ENCODE measurements at places on chromosomes 7 and 10.

DNA sequence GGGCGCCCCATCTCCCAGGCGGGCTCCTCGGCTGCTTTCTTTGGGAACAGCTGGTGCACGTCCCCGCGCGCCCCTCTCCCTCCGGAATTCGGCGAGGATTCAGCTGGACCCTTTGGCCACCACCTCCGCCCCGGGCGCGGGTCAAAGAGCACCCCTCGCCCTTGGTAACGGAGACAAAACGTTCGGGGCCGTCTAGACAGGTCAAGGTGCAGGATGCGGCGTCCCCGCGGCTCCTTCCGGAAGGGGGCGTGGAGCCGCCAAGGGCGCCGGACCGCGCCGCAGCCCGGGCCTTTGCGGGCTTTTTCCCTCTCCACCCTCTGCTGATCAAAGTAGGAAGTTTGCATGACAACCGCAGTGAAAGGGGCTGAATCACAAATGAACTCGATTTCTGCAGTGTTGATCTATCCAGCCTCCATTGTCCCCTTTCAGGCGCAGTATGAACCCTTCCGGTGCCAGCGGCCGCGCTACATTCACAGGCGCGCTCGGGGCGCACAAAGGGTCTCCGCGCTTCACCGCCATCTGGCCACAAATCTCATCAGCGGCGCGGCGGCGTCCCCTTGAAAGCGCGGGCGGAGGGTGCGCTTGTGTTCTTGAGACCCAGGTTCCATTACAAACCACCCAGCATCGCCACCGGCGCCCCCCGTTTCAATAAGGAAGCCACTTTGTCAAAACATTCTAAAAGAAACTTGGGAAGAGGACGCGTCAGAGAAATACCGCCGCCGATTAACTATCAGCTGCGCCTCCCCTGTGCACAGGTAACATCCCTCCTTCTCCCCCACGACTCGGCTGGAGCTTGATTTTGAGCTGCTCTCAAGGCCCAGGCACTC lies 36.4 kb downstream of the CNPY1 start:
- DNase-seq, result no peak

DNA sequence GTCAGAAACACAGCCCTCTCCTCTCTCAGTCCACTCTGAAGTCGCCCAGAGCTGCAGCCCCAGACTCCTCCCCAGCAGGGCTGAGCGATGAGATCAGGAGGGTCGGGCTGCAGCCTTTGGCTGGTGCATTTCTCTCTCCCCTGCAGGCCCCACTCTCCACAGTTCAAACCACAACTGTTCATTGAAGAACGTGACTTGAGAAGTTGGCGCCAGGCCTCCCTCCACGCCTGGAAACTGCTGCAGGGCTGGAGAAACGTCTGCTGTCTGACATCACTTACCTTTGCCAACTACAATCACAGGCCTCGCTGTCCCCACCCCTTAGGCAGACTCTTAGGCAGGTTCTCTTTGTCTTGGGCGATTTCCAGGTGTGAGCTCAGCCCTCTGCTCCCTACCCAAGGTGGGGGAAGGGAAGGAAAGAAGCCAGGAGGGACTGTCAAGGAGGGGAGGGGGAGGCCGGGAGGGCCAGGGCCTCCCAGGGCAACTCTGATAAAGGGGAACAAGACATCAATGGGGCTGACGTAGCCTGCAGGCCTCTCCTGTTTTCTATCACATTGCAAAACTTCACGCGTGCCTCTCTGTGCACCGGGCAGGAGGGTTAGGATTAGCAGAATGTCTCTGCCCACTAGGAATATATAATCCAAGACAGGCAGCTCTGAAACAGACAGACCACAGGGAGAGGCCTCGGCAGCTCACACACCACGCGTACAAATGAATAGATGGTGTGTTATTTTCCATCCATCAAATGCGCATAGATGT lies 32.7 kb downstream of the CALML5 start:
- DNase-seq, result peak; percentile 37

DNA sequence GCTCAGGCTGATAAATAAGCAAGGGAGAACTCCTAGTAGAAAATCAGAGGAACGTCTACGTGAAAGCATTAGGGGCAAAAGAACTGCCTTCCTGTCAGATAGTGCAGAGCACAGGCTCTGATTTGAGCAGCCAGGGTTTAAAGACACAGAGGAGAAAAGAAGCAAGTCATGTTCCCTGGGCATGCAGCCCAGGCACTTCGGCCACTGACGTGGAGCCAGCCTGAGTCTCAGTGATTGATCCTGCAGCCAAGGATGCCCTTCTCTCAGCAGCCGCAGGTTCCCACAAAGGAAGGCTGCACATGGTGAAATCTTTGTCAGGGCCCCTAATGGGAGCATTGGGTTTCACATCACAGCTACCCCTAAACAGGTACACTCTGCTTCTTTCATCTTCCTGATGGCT lies 161.7 kb upstream of the HPS1 start:
- DNase-seq, result no peak

DNA sequence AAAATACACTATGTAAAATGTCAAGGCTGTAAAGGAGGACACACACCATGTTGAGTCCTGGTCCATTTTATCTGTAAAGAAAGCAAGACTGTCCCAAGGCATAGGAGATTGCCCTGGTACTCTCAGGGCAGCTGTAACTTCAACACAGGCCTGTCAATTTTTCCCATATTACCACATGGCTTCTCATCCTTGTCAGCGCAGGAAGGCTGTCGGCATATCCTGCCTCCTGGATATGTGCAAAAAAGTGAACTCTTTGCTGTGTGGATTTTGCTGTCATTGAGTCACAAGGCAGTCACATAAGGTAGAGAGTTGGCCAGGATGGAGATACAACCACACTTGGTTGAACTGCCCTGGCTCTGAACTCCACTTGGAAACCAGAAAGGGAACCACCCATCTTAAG lies 8.7 kb downstream of the DUSP5 start:
- DNase-seq, result no peak

GRCh38 chr10:72243822-72244437 lies 27.9 kb upstream of the ASCC1 start:
- no peak for DNase-seq

GRCh38 chr7:44046321-44047061 lies 2.0 kb downstream of the DBNL start:
- DNase-seq, result no peak

- peak; percentile 63 for DNase-seq
These were observed 175.8 kb downstream of the TNS3 start for GRCh38 chr7:47405921-47406800.

GRCh38 chr7:151089893-151090730 lies 3.8 kb downstream of the AGAP3 start:
- DNase-seq, result no peak

DNA sequence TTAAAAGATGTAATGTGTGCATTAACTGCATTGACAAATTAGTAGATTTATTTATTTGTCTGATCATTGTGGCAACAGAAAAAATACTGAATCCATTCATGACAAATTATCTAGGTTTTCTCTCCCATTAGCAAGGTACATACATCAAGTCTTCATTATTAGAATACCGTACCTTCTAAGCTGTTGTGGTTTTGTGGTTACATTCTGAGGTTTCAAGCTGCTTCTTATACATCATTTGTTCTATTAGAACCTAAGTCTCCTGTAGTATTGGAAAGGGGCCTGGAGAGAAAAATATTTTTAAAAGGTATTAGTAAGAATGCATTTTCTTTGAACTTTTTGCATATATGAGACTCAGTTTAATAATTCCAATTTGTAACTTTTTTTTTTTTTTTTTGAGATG lies 26.3 kb upstream of the CACNB2 start:
- DNase-seq, result no peak

DNA sequence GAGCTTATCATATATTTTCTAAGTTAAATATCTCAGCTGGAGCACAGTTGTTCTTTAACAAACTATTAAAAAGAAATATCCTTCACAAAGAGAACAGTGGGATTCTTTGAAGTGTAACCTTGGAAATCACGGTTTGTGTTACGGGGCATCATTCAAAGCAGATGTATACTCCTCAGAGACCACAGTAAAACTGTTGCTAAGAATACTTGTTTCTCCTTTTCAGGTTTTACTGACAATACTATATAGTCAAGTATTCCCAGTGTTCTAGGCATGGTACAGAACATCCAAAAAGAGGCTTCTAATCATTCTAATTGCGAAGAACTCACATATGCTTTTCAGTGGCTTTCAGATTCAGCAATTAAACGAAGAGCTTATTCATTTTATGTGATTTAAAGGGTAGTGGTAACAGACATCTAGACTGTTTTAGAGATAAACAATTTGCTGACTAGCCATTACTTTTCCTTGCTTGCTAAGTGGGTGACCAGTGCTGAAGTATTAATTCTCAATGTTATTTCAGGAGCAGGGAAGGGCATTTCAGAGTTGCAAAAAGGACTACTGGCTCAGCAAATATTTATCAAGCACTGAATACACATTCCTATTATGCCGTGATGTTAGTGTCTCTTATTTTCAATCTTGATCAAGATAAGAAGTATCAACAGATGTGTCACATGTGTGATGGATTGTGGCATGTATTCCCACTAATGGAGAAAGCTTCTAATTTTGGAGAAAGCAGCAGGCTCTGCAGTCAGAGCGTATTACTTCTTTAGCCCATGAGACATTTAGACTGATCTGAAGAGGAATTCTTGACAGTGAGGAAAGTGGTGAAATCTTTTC lies 236.8 kb downstream of the RNLS start:
- DNase-seq, result peak; percentile 32

- no peak for DNase-seq
These were observed 229.6 kb upstream of the IGFBP3 start for GRCh38 chr7:46150721-46151120.

GRCh38 chr7:137160236-137160635 lies 183.3 kb downstream of the PTN start:
- no peak for DNase-seq

DNA sequence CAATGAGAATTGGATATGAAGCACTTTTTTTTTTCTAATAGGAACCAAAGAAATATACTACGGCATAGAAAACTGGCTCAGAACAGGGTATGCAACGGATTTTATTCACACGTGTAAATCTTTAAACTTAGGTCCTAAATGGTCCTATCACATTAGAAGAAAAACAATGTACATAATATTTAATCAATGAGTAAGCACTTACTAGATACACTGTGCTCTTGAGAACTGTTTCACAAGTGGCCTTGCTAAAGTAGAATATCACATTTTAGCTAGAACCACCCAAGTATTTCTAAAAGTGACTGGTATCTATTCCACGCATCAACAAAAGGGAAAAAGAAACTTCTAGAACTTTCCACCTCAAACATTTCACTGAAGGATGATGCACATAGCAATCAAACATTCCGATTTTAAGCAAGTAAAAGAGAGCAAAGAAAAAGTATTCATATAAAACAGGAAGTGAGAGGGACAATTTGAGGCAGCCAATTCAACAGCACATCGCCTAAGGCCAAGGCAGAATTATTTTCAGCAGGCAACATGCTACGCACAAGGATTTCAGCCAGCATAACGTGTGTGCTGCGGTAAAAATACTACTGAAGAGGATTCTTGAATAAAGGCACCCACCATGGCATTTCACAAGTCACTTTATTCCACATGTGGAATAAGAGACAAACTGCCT lies 55.8 kb downstream of the PARD3 start:
- no peak for DNase-seq

- no peak for DNase-seq
These were observed 5.9 kb upstream of the GPER1 start for GRCh38 chr7:1081931-1082401.

GRCh38 chr10:88946200-88946599 lies 6.4 kb downstream of the ACTA2 start:
- no peak for DNase-seq

- peak; percentile 80 for DNase-seq
These were observed 96.1 kb downstream of the SH3PXD2A start for GRCh38 chr10:103759100-103759781.

GRCh38 chr7:117097860-117098259 lies 144.6 kb downstream of the ST7 start:
- peak; percentile 58 for DNase-seq

DNA sequence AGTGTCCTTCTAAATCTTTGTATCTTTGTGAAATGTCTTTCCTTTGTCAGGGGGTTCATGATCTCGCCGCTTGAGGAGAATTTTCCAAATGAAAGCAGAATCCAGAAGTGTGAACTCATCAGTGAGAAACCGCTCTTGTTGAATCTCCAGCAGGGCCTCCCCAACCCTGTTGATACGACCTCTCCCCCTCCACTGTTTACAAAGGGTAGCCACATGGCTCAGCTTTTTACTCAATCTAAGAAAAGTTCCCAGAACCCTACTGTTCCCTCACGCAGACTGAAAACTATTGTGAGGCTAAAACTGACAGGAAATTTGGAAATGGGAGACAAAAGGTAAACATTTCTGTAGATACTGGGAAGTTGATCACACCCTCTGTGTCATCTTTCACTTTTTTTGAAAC lies 73.9 kb downstream of the SEMA3C start:
- DNase-seq, result no peak

- no peak for DNase-seq
These were observed 34.0 kb downstream of the TMEM120A start for GRCh38 chr7:75960372-75960771.

DNA sequence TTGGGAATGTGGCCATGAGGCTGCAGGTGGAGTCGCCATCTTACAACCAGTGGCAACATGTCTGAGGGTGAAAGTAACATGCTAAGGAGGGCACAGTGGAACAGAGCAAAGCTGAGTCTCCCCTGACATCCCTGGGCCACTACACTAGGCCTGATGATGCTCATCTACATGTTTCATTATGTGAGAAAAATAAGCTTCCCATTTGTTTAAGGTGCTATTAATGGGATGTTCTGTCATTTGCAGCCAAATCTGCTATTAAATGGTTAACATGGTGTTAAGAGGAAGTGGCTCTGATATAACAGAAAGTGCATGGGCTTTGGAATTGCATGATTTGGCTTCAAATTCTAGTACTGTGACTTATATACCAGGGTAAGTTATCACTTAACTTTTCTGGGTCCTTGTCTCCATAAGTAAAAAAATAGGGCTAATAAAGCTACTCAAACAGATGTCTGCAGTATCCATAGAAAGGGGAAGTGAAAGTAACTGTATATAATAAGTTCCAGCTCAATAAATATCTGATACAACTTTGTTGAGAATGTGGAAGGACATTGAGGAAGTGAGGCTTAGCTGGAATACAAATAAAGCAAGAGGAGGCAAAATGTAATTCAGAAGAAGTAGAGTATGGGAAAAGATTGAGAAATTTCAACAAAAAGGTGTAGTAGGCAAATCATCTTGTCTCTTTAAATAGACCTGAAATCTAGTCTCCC lies 158.9 kb downstream of the RTKN2 start:
- DNase-seq, result no peak
